ENCODE measurements at places on chromosomes 6 and 20. TPM values are rescaled to one million over a fixed set of nuclear protein-coding genes. Genes with fewer than 3 reads are reported as not detected.

DNA sequence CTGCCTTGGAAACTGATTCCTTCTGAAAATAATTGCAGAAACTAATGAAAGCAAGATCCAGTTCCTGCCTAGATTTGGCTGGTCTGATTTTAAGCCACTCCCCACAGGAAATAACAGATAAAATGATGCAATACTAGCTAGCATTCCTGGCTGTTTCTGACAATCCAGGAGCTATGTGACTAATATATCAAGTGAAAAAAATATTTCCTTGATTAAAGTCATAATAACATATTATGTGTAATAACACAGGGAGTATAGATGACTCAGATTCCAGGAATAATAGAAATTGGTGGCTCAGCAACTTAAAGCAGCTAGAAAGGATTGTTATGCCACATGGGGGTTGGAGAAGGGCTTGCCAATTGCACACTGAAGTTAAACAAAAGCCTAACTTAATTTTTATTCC, 182.7 kb upstream of the SALL4 start:
- DNase-seq, result no peak
- no peak overlapping the region for H3K4me3 ChIP-seq
- H3K4me1 ChIP-seq, result no peaks in the 10 kb centered on the region
- no peak overlapping the region for H3K27ac ChIP-seq
- no peaks in the 10 kb centered on the region for H3K36me3 ChIP-seq
- no peaks in the 10 kb centered on the region for H3K27me3 ChIP-seq

DNA sequence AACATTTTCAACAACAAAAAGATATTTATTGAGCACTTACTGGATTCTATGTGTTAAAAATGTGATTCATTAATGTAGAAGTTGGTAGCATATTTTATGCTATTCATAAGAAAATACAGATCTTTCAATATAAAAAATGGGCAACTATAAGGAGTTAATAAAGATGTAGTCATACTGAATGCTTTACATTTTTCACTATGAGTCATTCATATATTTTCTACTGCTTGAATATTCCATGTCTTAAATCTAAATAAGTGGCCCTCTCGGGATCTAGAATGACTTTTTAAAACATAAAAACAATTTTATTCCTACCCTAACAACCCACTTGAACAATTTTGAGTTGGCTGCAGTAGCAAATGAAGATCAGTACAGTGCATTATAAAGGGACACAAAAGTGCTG, 362.1 kb downstream of the PHF3 start:
- no peaks in the 10 kb centered on the region for H3K4me1 ChIP-seq
- no peak for DNase-seq
- no peak overlapping the region for H3K27ac ChIP-seq
- no peaks in the 10 kb centered on the region for H3K36me3 ChIP-seq

DNA sequence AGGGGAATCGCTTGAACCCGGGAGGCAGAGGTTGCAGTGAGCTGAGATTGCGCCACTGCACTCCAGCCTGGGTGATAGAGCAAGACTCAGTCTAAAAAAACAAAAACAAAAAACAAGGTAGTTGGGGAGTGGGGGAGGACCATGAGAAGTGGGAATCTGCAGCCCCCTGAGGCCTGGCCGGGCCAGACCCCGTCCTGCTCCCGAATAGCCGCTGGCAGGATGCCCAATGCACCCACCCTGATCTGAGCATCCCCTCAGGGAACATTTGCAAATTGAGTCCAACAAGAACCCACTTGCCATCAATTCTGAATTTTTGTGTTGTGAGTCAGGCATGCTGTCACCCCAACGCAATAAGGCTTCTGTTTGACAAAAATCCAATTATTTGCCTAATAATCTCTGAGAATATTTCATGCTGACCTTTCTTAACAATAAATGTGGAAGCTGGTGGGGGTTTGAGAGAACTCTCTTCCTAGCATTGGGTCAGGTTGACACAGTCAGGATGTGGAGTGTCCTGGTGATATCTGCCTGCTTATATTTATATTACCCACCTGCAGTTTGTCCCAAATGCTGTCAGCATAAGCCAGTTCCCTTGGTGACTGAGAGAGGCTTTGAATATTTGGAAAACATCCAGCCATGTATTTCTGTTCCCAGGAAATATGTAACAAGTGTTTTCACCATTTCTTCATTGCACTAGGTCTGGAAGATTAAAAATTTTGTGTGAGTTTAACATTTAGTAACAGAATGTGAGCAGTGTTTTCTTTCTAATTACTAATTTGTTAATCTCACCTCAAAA, 28.4 kb upstream of the FRMD1 start:
- no peaks in the 10 kb centered on the region for H3K4me1 ChIP-seq
- H3K4me3 ChIP-seq, result no peak overlapping the region
- no peak for DNase-seq
- no peaks in the 10 kb centered on the region for H3K36me3 ChIP-seq
- no peak overlapping the region for H3K27ac ChIP-seq

MAS1L gene
- not detected for total RNA-seq

MOG gene
- total RNA-seq, result not detected
